LHCN-M2 (cell line): ENCODE measurements at places on chromosomes 12 and 14.

- DNase-seq = peak; percentile 6
Observed at GRCh38 chr12:105476616-105477015, 146.1 kb downstream of the C12orf75 start.

DNA sequence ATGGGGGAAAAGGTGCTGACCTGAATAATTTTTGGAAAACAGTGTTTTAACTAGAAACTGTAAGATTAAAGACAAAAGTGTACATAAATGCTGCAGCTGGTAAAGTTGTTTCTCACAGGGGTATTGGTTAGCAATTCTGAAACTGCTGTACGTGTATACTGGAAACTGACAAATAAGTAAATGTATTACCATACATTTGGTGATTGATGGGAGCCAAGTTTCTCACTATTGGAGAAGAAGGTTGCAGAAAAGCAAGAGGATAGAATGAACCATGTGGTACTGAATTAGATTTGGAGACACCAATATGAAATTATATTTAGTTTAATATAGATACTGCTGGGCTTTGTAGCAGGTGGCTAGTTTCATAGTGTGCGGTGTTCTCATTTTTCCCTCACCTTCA, 19.6 kb upstream of the FBXO33 start:
- DNase-seq = no peak

DNA sequence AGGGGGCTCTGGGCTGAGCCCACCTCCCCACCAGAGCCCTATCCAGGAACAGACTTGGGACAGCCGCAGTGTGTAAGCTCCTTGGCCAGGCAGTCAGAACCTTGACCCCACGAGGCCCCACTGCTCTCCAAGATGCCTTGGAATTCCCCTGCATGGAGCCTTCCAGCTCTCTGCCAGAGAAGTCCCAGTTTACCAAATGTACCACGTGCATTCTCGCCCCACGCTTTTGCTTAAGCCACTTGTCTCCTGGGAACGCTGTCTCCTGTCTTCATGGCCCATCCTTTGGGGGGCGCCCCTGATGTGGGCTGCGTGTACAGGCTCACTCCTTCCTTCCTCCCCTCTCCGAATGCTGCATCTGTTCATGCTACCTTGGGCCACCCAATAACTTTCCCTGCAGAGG, 7.9 kb downstream of the FAIM2 start:
- no peak for DNase-seq

- DNase-seq = no peak
Observed at GRCh38 chr14:93785423-93785822, 2.9 kb downstream of the PRIMA1 start.

DNA sequence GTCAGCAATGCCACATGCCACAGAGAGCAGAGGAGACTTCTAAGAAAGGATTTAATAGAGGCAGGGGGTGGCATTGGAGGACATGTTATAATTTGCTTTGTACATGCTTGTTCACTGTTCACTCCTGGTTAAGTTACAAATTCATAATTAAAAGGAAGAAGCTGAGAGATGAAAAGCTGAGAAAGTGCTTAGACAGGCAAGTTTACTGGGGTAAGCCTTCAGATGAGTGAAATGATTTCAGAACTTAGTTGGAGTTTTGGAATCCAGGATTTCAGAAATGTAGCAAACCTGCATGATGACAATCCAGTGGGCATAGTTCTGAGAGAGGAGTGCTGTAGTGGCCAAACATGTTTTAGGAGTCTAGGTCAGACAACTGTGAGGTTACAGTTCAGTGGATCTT, 67.3 kb upstream of the FBXO33 start:
- DNase-seq = no peak

GRCh38 chr12:16526693-16527092, 79.3 kb downstream of the LMO3 start:
- DNase-seq = peak; percentile 91

DNA sequence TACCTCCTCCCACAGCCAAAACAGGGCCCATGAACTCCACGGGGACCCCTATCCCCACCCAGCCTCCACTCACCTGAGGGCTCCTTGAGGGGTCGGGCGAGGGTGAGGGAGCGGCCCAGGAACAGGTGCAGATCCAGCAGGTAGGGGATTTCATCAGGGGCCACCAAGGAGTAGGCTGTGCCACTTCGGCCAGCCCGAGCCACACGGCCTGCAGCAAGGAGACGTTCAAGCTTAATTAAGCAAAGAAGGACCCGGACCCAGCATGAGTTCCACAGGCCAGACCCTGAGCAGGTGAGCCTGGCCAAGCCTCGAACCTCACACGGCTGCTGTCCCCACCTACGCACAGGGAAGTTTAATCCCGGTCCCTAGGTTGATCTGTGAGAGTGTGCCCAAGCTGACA, 15.6 kb downstream of the DDX54 start:
- no peak for DNase-seq

- peak; percentile 88 for DNase-seq
Observed at GRCh38 chr14:96255501-96256366, at the start of gene BDKRB1. Gene BDKRB1 (plus strand): TSS chr14:96256210. CDS start chr14:96263683, 7,473 bp downstream.

DNA sequence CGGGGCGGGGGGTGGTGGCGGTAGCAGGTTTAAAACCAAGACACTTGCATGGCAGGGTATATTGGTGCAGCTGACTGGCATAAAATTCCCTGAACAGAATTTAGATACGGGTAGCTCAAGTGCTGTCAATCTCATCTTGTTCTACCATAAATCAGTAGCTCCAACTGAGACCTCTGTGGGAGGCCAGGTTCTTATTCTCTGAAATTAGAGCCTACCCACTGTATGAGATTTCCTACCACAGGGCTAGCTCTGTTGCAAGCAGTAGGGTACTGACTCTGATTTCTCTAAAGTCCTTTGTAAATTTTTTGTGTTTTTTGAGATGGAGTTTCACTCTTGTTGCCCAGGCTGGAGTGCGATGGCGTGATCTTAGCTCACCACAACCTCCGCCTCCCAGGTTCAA, 3.3 kb upstream of the RPLP0 start:
- DNase-seq = no peak

- no peak for DNase-seq
Observed at GRCh38 chr14:92704821-92705220, 43.6 kb downstream of the LGMN start.

GRCh38 chr12:41604830-41605229, 416.7 kb downstream of the PDZRN4 start:
- DNase-seq = peak; percentile 0

GRCh38 chr12:104044158-104044557, 5.8 kb downstream of the GLT8D2 start:
- DNase-seq = no peak

DNA sequence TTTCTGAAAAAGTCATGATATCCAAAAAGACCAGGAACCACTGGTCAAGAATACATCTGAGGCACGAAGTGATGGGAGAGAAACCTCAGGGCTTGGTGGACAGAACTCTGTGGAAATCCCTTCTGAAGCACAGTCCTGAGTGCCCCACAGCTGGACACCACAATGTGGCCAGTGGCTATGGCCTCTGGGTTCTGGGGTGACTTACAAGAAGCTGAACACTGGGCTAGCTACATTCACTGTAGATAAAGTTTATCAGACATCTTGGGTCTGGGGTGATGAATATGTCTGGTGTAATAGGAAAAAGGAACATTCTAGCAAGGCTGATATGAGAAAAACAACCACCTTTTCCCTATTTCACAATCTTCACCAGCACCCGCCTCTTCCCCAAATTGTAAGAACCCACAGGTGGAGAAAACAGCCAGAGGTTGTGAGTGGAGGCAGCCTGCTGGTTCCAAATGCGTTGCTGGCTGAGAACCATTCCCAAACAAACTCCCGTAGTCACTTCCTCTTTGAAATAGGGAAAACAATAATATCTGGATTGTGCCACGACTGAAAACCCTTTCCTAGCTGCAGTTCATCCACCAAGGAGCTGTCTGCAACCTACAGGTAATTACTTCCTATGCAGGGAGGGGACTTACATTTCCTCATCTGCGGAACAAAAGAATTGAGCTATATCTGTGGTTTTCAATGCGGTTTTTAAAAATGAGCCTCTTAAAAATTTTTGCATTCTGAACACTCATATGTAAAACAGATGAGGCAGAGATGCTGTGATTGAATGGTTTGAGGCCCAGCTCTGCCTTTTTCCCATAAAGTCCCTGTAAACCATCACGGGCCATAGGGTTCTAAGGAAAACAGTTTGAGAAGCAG, 193.6 kb downstream of the SLC41A2 start:
- DNase-seq = no peak

GRCh38 chr12:40225337-40225983, 663 bp downstream of the LRRK2 start:
- DNase-seq = no peak

DNA sequence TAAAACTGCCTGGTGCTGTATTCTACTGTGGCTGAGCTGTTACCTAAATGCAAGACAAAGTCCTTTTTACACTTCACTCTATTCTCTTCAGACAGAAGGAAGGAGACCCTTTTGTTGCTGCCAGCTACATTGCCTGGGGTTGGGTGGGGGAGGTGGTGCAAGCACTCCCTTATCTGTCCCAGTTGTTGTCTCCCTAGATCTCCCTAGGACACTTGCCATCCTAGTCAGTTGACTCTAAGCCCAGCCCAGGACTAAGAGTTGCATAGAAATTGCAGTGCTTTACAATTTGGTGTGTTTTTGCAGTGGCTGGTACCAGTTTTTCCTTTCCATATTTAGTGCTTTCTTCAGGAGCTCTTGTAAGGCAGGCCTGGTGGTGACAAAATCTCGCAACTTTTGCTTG, 35.1 kb downstream of the SCYL2 start:
- DNase-seq = no peak
